H1 (cell line): ENCODE measurements at places on chromosomes 4 and X.

DNA sequence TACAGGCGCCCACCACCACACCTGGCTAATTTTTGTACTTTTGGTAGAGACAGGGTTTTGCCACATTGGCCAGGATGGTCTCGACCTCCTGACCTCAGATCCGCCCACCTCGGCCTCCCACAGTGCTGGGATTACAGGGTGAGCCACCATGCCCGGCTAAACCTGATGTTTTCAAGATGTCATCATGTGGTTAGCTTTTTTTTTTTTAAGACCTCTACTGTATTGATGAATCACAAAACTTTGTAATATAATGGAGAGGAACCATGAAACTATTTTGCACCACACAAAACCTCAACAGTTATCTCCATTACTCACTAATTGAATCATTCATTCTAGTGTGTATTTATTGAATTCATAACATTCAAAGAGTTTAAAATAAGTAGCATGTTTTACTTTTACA, 94.7 kb upstream of the NEIL3 start:
- no peak for DNase-seq

GRCh38 chr4:21457086-21457840, 491.3 kb downstream of the KCNIP4 start:
- DNase-seq: no peak

- no peak for DNase-seq
These were observed 96.4 kb upstream of the SMIM10 start for GRCh38 chrX:134894373-134894895.

- no peak for DNase-seq
These were observed 98.9 kb downstream of the HPGD start for GRCh38 chr4:174423257-174423944.

DNA sequence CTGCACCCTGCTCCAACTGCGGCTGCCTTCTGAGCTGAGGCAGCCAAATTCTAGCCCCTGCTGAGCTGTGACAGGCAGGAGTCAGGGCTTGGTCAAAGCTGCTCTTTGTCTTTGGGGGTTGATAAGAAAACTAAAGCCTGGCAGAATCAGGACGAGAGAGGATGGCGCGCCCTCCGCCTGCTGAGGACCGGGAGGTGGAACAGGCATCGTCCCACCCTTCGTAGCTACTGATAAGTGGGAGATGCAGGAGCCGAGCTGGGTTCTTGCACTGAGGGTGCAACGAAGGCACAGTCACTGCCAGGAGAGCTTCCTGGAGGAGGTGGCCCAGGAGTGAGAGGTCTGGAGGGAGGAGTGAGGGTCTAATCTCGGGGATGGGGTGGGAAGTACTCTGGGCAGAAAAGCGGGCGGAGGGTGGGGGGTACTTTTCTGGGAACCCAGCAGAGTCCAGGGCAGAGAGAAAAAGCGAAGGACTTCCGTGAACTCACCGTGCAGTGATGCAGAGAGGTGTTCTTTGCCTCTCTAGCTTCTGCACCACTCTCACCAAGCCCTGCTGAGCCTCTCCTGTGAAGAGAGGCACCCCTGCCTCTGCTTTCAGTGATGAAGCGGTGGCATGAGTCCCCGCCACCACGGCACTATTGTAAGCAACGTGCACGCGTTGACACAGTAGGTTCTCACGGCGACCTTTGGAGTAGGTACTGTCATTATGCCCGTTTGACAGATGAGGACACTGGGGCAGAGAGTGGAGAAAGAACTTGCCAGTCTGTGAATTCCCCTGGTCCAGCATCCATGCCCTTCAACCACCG, 107.8 kb downstream of the SORCS2 start:
- DNase-seq: no peak

- no peak for DNase-seq
These were observed 94.2 kb downstream of the GPAT3 start for GRCh38 chr4:83629945-83630721.

GRCh38 chr4:3221996-3222395, 27.0 kb upstream of the MSANTD1 start:
- DNase-seq: no peak

GRCh38 chr4:172485007-172485406, 671.8 kb downstream of the GALNTL6 start:
- no peak for DNase-seq

GRCh38 chrX:16577483-16578029, 72.4 kb upstream of the S100G start:
- DNase-seq: no peak

DNA sequence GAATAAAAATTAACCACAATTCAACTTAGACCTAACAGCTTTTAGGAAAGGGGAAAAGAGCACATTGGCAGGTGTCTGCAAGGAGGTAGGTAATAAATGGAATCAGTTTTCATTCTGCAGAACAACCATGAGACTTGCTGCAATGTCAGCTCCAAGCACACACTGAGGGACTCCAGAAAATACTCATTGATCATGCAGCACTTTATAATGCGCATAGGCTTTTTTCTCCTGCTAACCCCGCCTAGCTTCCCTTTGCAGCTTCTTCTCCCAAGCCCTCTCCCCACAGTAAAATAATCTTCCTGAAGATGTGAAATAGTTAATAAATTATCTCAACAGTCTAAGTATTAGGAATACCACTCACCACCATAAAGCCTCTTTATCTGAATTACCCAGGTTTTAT, 36.9 kb downstream of the ANKRD17 start:
- no peak for DNase-seq

- no peak for DNase-seq
These were observed 12.1 kb upstream of the FAM47A start for GRCh38 chrX:34144246-34144645.

GRCh38 chr4:186826846-186827533, 103.3 kb upstream of the FAT1 start:
- no peak for DNase-seq

DNA sequence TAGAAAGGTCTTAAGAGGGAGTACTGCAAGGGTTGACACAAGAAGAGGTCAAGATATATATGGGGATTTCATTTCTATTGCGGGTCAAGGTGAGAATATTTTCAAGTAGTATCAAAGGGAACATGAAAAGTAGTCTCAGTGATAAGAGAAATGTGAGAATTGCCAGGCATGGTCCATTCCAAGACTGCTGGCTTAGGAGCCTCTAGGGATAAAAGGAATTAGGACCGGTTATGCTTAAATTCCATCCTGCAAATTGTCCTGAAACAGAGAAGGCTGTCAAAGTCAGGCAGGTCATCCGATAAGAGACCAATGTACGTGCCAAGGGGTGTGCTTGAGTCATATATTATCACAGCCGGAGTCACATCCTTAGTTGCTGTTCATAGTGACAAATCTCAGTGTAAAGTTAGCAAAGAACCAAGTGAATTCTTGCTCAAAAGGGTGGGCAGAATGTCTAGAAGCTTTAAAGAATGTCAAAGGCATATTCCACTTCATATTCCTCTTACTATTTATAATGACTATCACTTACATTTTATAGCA, 133.6 kb downstream of the CBLL2 start:
- no peak for DNase-seq

DNA sequence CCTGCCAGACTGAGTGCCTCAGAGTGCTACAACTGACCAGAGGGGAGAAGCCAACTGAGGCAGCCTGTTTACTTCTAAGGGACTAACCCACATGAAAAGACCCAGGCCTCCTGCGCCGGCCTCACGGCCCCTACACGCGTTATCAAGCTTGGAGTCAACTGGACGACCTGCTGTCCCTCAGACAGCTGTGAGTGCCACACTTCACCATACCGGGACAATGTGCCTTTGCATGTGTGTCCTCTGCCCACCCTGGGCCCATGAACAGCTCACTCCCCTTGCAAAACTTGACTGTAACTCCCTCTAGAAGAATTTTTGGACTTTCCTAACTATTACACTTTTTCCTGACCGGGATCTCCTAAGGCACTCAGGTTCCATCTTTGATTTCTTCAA, 1.8 kb downstream of the NOP14 start:
- no peak for DNase-seq

DNA sequence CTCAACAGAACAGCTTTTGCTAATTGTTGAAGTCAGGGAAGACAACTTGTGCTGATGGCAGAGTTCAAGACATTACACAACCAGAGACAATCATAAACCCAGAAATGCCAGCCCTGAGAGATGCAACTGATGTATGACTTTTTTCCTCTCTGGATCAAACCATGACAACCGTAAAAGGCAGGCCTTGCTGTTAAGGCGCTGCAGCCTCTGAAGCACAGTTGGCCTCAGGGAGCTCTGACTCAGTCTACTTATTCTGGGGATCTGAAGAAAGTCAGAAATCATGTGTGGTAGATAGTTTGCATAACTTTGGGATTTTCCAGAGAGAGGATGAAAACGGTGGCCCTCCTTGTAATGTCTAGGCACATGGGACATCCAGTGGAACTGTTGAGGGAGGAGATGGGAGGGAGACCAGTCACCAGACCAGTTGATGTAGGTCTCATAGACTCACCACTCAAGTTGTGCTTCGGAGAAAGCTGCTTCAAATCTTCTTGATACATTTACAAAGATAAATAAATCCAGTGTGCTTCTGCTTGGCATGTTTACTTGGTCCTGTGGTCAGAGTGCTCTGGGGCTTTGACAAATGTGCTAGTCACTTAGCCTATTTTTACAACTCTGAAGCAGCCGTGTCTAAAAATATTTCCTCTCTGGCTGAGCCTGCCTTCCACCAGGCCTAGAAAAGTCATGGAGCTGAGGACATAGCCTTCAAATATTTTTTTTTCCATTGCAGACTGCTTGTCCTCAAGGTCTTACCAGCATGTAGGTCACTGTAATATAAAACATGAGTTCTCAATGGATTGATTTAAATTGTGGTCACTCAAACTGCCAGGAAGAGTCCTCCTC, 7.5 kb downstream of the HADH start:
- no peak for DNase-seq

DNA sequence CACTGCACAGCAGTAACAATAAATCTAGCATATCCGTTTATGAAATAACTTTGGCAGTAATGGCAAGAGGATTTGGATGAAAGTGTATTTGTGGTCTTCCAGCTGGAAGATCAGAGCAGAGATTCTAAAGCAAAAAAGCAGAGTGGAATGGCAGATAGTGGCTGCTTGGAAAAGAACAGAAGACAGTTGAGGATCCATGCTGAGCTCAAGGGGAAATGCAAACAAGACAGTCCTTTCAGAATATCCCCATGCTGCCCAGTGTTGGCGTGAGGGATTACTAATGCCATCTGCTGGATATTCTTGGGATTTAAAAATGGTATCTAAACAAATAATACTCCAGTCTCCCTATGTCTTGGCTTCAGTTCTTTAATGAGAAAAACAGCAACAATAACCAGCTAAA, 629.1 kb upstream of the ATOH1 start:
- DNase-seq: peak; percentile 25

- no peak for DNase-seq
These were observed 22.9 kb downstream of the TSC22D3 start for GRCh38 chrX:107752714-107753113.

DNA sequence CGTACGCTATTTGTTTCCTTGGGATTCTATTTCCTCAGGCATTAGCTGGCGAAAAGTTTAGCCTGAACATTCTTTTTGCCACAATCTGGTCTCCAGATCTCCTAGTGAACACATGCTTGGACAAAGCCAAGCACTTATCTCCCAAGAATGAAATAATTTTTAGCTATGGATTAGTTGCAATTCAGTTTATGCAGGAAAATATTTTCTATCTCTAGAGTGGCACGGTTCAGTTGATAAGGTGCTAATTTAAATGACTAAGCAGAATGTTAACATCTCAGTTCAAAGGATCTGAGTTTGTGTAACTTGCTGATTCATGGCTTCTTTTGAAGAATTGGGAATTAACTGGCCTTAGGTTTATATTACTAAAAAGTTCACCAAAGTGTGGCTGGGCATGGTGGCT, 58.1 kb upstream of the JADE1 start:
- no peak for DNase-seq

DNA sequence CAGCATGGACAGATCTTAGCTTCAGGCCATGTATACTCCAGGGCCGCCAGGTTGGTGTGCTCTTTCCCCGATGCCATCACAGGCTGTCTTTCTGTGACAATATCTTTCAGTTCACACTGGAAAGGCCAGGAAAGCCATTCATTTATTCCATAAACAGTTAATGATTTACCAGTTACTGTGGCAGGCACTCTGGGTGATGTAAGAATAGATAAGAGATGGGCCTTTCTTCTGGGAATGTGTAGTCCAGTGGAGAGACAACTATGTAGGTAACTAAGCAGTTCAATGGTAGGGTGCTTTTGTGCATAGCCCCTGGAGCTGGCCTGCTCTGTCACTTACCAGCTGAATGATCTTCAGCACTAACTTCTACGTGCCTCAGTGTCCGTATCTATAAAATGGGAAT, 46.3 kb upstream of the LEF1 start:
- DNase-seq: no peak

- no peak for DNase-seq
These were observed 47.2 kb downstream of the C4orf50 start for GRCh38 chr4:5971078-5971450.

- no peak for DNase-seq
These were observed 909.2 kb upstream of the PRKX start for GRCh38 chrX:4622486-4623167.

- no peak for DNase-seq
These were observed 10.9 kb downstream of the AFAP1 start for GRCh38 chr4:7928711-7929110.

DNA sequence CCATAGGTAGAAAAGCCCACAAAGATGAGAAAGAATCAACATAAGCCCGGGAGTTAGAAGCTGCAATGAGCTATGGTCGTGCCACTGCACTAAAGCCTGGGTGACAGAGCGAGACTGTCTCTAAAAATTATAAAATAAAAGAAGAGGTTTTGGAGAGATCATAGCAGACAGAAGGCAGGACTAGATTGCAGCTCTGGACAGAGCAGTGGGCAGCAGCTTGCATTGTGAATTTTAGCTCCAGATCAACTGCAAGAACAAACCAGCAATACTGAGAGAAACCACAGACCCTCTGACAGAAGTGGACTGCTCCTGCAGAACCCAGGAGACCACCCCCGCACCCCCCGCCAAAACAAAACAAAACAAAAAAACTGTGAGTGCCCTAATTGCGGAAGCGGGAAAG, 30.6 kb downstream of the SOWAHB start:
- DNase-seq: no peak

DNA sequence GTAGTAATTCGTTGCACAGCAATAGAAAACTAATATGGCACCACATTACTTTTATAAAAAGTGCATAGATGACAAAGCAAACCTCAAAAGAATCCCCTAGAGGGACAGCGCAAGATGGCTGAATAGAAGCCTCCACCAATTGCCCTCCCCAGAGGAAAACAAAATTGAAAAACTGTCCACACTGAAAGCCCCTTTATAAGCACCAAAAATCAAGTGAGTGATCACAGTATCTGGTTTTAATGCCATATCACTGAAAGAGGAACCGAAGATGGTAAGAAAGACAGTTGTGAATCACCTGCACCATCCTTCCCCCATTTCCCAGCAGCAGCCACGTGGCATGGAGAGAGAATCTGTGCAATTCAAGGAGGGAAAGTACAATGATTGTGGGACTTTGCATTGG, 522.2 kb downstream of the GLUD2 start:
- DNase-seq: no peak

DNA sequence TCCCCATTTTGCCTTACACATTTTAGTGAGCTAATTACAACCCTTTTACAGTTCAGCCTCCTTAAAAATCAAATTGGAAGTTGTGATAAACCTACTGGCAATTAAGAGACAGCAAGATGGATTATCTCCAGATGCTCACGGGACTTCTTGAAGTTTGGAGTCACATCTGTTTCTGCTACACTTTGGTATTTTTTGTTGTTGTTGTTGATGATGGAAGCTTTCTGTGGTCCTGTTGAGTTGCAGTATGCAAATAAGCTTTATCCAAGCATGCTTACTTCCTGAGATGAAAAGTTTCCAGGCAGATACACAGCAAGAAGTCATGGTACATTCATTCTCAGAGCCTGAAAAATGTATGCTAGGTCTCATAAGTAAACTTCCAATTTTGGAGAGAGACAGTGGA, 670.0 kb upstream of the AMOT start:
- DNase-seq: no peak

- DNase-seq: no peak
These were observed 214.3 kb downstream of the LDB2 start for GRCh38 chr4:16684097-16684496.
